ENCODE measurements at places on chromosomes 16 and 17.

GRCh38 chr17:80035937-80036714 lies at the start of gene CCDC40:
CCDC40 (plus strand) TSS chr17:80036642; CDS start chr17:80036663, 21 bp downstream.
- DNase-seq, result peak; percentile 63

DNA sequence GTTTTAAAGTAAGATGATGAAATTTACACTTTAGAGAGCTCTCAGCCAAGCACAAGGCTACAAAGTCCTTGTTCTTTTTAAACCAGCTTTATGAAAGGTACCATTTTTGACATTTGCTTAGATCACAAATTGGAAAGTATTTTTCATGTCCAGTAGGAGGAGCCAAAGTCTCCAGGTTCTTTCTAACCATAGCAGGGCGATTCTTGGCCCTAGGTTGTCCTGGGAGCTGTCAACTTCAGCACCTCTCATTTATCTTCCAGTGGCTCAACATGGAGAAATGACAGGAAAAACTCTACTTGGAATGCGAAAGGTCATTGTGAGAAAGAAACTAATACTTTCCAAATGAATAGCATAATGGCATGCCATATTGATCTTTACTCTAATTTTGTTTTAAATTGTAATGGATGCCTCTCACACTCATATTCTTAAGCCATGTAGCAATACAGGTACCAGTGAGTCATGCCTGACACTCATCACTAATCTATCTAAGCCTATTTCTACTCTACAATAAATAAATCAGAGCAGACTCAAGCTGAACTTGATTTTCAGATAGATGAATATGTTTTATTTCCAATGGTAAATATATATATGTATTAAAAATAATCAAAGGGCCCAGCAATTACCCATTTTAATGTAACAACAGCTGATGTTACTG lies 919.1 kb upstream of the EEF2KMT start:
- peak; percentile 0 for DNase-seq

DNA sequence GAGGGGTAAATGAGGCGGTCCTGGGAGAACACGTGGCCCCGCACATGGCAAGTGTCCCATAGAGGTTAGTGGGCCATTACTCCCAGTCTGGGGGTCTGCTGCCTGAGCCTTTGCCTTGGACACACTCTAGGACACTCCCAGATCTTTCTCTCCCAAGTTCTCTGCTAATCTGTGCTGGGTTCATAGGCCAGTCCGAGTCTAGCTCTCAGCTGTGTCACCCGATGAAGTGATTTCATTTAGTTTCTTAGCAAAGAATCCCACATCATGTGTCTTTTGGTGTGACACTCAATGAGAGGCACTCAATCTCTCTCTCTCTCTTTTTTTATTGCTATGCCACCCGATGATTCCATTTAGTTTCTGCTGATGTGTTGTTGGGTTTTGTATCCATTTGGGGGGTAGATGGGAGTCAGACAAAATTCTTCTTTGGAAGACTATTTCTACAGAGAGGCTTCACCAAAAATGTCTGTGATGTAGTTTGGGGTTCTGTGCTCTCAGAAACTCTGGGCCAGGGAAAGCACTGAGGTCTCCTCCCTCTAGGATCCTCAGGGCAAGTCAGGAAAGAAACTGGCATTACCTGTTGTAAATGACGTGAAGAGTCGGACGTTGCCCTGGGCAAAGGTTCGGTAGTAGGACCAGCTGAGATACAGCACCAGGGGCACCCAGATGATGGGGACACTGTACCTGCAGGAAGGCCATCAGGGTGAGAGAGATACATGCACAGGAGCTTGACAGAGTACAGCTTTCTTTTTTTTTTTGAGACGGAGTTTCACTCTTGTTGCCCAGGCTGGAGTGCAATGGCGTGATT lies 25.2 kb upstream of the MLKL start:
- no peak for DNase-seq

DNA sequence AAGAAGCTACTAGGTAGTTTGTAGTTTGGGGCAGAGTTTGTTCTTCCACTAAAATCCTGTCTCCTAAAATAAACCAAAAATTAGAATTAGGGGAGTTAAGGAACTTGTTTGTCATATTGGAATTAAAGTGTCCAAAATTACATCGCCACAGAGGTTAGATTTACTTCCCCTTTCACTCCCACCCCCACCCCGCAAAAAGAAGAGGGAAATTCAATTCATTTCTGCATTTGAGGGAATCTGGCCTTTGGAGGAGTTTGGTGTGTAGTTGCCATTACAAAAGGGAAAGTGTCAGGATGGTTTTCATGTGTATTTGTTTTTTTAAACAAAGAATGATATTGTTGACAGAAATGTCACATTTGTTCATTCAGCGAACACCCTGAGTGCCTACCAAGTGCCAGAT lies 5.8 kb downstream of the TMEM97 start:
- no peak for DNase-seq

DNA sequence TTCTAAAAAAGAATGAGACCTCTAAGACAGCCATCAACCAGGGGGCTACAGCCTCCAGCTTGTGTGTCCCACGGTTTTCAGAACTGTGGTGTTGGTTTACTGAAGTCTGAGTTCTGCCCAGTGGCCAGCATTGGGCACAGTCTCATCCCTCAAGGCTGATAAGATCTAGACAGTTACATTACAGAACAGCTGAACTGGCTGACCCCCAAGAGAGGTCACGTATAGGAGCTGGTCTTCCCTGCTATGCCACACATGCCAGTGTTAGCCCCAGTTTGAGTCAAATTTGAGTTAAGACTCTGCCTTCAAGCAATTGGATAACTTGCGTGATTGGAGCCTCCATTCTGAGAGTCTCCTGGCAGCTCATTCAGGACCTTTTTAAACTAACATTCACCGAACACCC lies 14.8 kb upstream of the NUP93 start:
- no peak for DNase-seq

DNA sequence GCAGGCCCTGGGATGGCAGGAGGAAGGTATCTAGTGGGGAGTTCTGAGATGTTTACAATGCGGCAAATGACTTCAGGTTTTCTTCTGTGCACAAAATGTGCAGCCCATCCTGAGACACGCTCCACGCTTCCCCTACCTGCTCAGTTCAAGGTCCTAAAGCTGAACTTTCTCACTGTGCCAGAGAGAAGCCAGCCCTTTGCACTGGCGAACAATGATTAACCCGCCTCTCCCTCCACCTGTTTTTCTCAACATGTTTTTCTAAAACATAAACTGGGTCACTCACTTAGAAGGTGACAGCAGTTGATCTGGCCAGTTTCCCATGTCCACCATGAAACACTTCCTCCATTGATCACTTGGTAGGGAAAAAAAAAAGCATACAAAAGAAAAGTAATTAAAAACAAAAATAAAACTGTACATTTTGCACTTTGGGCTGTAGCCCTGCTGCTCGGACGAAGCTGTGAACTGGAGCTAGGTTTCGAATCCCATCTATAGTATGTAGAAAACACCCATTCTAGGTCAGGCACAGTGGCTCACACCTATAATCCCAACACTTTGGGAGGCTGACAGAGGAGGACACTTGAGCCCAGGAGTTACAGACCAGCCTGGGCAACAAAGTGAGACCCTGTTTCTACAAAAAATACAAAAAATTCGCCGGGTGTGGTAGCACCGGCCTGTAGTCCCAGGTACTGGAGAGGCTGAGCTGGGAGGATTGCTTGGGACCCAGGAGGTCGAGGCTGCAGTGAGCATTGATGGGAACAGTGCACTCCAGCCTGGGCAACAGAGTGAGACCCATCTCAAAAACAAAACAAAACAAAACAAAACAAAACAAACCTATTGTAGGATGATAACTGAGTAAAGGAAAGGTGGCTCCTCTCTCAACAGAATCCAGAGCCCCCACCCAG lies 6.1 kb upstream of the G6PC1 start:
- no peak for DNase-seq

GRCh38 chr16:71351558-71351901 lies 7.0 kb upstream of the CALB2 start:
- DNase-seq, result no peak

DNA sequence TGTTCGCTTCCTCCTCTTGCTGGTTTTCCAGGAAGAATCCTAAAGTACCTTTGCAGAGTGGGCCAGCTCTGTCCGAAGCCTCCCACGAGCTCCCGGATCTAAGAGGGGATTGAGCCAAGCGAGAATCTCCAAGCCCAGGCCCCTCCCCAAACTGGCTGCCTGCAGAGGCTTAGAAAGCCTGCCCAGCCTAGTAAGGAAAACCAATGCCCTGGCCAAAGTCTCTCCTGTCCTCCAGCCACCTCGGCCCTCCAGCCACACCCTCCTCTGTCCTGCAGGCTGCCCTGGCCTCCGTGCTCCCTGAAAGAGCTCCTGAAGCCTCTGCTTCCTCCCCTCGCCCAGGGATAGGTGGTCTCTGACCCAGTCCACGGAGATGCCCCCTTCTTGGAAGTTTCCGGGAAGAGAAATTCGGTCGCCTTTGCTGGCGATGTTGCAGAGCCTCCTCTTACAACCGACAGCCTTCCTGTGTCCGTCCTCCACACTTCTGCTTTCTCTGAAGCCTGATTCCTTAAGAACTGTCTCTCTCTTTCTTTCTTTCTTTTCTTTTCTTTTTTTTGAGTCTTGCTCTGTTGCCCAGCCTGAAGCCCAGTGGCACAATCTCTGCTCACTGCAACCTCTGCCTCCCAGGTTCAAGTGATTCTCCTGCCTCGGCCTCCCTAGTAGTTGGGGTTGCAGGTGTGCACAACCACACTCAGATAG lies 54.9 kb upstream of the TOB1 start:
- no peak for DNase-seq

DNA sequence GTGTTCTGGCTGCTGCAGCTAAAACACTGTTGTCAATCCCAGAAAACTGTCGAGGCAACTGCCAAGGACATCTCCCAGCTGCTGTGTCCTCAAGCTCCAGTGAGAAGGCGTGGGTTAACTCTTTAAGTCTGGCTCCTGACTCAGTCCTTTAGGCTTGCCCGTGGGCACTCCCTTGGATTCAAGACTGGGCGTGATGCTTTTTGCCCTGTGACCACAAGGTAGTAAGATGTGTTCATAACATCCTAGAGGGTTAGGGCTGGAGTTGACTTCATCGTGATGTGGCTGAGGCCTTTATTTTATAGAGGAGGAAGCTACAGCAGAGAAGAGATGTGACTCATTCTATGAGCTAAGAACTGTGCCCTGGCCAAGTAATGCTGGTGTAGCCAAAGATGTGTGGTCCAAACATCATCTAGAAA lies 50.9 kb upstream of the TEKT3 start:
- DNase-seq, result peak; percentile 80

- DNase-seq, result no peak
These were observed 31.7 kb downstream of the CRISPLD2 start for GRCh38 chr16:84851192-84852127.

- no peak for DNase-seq
These were observed 13.1 kb upstream of the ZFHX3 start for GRCh38 chr16:73060892-73061490.

- DNase-seq, result no peak
These were observed 3.5 kb upstream of the C17orf107 start for GRCh38 chr17:4895657-4896331.

DNA sequence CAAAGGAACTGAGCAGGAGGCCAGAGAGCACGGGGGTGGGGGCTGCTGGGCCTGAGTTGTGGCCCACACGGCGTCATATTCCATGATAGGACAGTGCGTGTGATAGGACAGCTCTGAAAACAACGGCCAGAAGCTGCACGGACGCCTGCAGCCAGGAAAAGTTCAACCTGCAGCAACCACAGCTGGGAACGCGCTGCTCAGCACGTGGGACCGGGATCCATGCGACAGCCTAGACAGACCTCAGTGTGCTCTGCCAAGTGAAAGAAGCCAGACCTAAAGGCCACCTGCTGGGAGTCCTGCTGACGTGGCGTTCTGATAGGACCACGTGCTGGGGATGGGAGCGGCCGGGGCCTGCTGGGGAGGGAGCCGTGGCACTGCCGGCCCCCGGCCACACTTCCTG lies 21.6 kb downstream of the CTU2 start:
- no peak for DNase-seq

DNA sequence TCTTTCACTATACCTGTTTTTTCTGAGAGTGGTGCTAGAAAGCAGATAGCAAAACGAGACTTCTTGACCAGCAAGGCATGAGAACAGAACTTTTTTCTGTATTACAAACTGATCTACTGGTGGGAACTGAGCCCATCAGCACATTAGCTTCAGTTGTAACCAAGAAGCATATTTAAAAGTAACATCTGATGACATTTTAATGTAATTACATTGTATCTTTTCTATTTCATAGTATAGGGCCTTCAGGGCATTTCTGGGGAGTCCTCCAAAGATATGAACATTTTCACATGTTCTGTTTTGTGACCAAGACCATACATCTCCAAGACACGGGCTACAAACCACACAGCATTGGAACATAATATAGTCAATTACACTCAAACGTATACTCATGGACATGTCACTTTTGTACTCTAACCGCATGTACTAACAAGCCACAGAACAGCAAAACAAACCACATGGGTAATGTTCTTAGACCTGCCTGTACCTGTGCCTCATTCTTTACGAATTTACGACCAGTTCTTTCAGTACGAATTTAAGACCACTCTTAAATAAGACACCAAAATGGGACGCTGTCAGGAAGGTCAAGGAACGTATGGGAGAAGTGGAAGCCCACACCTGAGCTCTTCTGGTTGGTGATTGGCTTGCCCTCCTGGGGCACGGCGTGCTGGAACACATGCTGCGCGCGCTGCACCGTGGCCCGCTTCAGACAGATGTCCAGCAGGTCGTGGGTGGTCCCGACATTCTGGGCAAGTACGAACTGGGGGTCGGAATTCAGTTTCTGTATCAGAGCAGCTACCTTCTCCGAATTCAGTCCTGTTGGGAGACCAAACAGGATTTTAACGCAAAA lies 825 bp downstream of the BLMH start:
- DNase-seq, result peak; percentile 24

DNA sequence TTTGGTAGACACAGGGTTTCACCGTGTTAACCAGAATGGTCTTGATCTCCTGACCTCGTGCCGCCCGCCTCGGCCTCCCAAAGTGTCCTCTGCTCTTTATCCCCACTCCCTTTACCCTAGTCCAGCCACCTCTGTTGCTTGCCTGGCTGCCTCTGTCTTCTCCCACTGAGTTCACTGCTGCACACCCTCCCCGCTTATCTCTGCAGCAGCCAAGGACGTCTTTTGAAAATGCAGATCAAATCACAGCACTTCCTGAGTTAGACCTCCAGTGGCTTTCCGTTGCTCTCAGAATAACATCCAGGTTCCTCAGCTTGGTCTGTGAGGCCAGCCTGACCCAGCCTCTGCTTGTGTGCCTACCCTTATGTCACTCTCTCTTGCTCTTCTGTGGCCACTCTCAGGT lies 5.4 kb downstream of the METTL22 start:
- DNase-seq, result no peak

- no peak for DNase-seq
These were observed 266.5 kb upstream of the HSBP1 start for GRCh38 chr16:83541231-83541630.

All from kidney capillary endothelial cell (primary cell).